CD4-positive, alpha-beta memory T cell (primary cell): ENCODE measurements at places on chromosomes 2 and 18. TPM values are rescaled to one million over a fixed set of nuclear protein-coding genes. Genes with fewer than 3 reads are reported as not detected.
A peak's percentile ranks its signal among the peaks of the same experiment; 100 is the strongest.

RFX8 gene
- 1.3 TPM for total RNA-seq

DNA sequence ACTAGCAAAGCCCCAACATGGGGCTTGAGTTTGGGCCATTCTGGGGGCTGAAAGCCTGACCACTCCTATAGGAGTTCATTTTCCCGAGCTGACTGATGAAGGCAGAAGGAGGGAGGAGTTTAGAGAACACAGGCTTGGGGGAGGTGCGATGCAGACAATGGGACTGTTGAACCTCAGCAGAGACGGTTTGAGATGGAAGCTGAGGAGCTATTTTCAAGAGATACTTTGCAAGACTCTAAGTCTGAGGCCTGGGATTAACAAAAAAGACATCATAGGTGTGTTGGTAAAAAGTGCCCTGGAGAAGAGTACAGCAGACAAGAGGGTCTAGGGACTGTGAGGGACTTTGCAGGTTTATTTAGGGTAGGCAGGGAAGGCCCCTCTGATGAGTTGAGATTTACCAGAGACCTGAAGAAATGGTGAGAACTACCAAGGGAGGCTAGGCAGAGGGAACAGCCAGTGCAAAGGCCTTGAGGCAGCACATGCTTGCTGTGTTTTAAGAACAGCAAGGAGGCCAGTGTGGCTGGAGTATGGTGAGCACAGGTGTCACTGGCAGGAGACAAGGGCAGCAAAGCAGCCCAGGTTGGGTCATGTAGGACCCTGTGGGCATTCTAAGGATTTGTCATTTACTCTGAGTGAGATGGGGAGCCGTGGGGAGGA, 31.6 kb downstream of the PCBP1 start:
- H3K27ac ChIP-seq, result no peak overlapping the region
- H3K27me3 ChIP-seq, result no peaks in the 10 kb centered on the region
- H3K36me3 ChIP-seq, result no peaks in the 10 kb centered on the region

DNA sequence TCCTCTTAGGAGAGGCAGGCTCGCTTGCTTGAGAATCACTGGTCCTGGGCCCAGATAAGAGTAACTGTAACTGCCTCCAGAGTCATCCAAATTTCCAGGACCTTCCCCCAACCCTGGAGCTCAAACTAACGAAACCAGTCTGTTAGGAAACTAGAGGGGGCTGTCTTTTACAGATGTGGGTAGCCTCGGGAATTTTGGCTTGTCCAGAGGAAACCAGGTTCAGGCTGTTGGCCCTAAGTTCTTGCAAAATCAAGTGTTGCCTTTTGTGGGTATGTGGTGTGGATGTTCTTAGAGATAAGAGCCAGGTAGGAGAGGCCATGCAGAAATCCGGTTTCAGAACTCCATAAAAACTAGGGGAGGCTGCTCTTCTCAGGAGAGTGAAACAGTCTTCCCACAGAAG, 125.0 kb upstream of the DLX2 start:
- no peaks in the 10 kb centered on the region for H3K36me3 ChIP-seq
- H3K27me3 ChIP-seq, result no peaks in the 10 kb centered on the region
- no peak overlapping the region for H3K4me3 ChIP-seq
- DNase-seq, result no peak
- H3K4me1 ChIP-seq, result peaks cover 51% of the 10 kb centered on the region

MAP2 gene
- 0.47 TPM for total RNA-seq

COL4A3 gene
- not detected for total RNA-seq

MYL12A gene
- 489 TPM for total RNA-seq

SERPINB12 gene
- total RNA-seq, result not detected

CROCC2 gene
- not detected for total RNA-seq

- no peaks in the 10 kb centered on the region for H3K4me1 ChIP-seq
- H3K27ac ChIP-seq, result no peak overlapping the region
- no peak for DNase-seq
- H3K4me3 ChIP-seq, result no peak overlapping the region
Observed at GRCh38 chr2:37489041-37489456, 144.6 kb downstream of the QPCT start.

DNA sequence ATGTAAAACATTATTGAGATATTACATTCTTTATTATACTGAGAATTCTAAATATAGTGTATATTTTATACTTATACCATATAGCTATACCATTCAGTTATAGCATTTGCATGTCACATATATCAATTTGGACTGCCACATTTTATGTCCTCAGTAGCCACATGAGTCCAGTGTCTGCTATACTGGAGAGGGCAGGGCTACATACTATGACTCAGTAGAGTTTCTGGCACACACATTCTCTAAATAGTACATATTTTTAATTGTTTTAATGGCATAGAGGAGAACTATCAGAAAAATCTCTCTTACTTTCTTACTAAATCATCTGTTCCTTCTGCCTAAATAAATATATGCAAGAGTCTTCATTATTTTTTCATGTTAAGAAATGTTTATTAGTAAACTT, 55.4 kb upstream of the COL5A2 start:
- no peak overlapping the region for H3K27ac ChIP-seq
- H3K4me3 ChIP-seq, result no peak overlapping the region
- H3K36me3 ChIP-seq, result no peaks in the 10 kb centered on the region
- no peaks in the 10 kb centered on the region for H3K4me1 ChIP-seq

- no peak overlapping the region for H3K27ac ChIP-seq
- H3K27me3 ChIP-seq, result no peaks in the 10 kb centered on the region
- H3K36me3 ChIP-seq, result no peaks in the 10 kb centered on the region
- no peaks in the 10 kb centered on the region for H3K4me1 ChIP-seq
Observed at GRCh38 chr2:11043245-11043644, 112.0 kb upstream of the SLC66A3 start.

GRCh38 chr2:39452396-39452795, 15.3 kb upstream of the MAP4K3 start:
- H3K4me1 ChIP-seq, result no peaks in the 10 kb centered on the region
- H3K27ac ChIP-seq, result no peak overlapping the region
- H3K36me3 ChIP-seq, result no peaks in the 10 kb centered on the region
- H3K4me3 ChIP-seq, result no peak overlapping the region
- H3K27me3 ChIP-seq, result no peaks in the 10 kb centered on the region

- no peak within 1 kb of the TSS for H3K4me3 ChIP-seq
- DNase-seq, result no peak
- H3K27me3 ChIP-seq, result no peaks in the 10 kb centered on the region
- H3K36me3 ChIP-seq, result no peaks in the 10 kb centered on the region
- H3K27ac ChIP-seq, result no peak within 1 kb of the TSS
- no peaks in the 10 kb centered on the region for H3K4me1 ChIP-seq
Observed at GRCh38 chr2:88127888-88128653, at the start of gene FABP1. Gene FABP1, minus strand, starts transcription at chr2:88128062. Its CDS starts 45 bp downstream, at chr2:88128017.

SSB gene
- 114 TPM for total RNA-seq

C2orf66 gene
- not detected for total RNA-seq

DNA sequence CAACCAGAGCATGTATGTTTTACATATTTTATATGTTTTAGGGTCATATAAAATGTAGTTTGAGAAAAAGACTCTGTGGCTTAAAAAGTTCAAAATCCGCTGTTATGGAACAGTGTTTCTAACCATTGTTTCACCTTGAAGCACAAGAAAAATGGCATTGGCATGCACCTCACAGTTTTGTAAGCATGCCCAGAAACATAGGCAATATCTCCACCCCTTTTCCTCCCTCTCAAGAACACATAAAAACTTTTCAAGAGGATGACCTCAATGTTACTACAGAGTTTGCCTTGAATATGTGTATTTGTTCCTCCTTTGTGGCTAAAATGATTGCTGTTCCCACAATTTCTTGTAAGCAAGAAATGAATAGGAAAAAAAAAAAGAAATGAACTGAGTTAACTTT, 29.3 kb upstream of the SLC40A1 start:
- no peaks in the 10 kb centered on the region for H3K36me3 ChIP-seq
- no peaks in the 10 kb centered on the region for H3K27me3 ChIP-seq
- DNase-seq, result no peak
- H3K4me1 ChIP-seq, result peaks cover 4% of the 10 kb centered on the region
- no peak overlapping the region for H3K27ac ChIP-seq

- DNase-seq, result peak; percentile 32
- no peak overlapping the region for H3K4me3 ChIP-seq
- peaks cover 78% of the 10 kb centered on the region for H3K4me1 ChIP-seq
Observed at GRCh38 chr2:197152451-197153228, 157.9 kb downstream of the ANKRD44 start.

GRCh38 chr2:236592821-236593220, 23.2 kb downstream of the ACKR3 start:
- no peaks in the 10 kb centered on the region for H3K36me3 ChIP-seq
- H3K4me3 ChIP-seq, result no peak overlapping the region

DNA sequence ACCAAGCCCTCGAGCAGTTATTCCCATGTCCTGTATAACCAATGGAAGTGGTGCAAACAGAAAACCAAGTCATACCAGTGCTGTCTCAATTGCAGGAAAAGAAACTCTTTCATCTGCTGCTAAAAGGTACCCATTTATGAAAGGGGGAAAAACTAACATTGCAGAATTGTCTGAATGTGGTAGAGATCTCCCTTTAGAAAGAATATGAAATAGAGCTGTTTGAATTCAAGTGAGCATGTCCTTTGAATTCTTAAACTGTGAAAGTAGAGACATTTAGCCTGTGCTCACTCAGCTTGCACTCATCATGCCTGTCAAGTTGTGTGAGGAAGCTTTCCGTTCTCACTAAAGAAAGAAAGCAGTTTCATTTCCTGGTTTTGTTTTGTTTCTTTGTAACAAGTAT, 87.4 kb downstream of the EML4 start:
- H3K27ac ChIP-seq, result no peak overlapping the region
- no peak for DNase-seq
- H3K4me1 ChIP-seq, result peaks cover 52% of the 10 kb centered on the region
- peaks cover 3% of the 10 kb centered on the region for H3K36me3 ChIP-seq

GRCh38 chr2:144411473-144411872, 108.4 kb downstream of the ZEB2 start:
- no peak overlapping the region for H3K4me3 ChIP-seq
- no peak overlapping the region for H3K27ac ChIP-seq
- H3K27me3 ChIP-seq, result no peaks in the 10 kb centered on the region
- DNase-seq, result no peak
- no peaks in the 10 kb centered on the region for H3K36me3 ChIP-seq
- no peaks in the 10 kb centered on the region for H3K4me1 ChIP-seq

DNA sequence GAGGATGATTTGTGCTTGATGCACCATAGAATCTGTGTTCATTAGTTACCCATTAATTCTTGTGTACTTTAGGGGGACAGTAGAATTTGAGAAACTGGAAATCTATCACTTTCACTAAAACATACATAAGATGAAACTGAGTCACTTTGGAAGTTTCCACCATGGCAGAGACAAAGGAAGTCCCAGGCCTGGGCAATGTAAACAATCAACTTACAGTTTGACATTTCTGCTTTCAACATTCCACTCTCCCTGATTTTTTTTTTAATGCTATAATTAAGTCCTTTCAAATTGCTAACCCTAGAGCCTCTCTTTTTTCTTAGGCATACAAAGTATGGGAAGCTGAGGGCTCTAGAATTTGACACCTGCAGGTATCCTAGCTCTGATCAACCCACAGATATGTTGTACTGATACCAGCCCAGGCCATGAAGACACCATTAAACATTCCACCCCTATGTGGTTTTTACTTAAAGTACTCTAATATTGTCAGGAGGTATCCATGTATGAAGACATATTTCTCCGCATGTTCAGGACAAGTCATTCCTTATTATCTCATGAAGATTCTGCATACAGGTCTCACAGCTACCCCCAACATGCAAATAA, 88.5 kb upstream of the GLS start:
- no peaks in the 10 kb centered on the region for H3K4me1 ChIP-seq
- H3K27me3 ChIP-seq, result no peaks in the 10 kb centered on the region
- no peak for DNase-seq
- no peaks in the 10 kb centered on the region for H3K36me3 ChIP-seq

DNA sequence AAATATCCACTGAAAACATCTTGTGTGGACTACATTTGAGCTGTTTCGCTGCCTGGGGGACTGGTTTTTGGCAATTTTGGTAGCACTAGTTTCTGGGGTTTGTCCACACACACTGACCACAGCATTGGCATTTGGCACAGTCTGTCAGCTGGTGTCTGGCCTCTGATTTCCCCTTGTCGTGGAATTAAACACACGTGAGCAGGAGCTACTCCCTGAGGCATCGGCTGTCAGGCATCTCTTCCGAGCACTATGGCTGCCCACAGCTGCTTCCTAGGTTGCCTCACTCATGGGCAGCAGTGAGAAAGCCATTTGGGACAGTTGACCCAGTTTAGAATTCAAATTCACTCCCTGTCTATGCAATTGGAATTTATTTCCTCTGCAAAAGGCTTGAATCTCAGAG, 46.8 kb upstream of the FZD5 start:
- H3K27ac ChIP-seq, result no peak overlapping the region
- DNase-seq, result no peak

METAP1D gene
- 7.3 TPM for total RNA-seq

GRCh38 chr2:188394931-188395472, 103.3 kb downstream of the GULP1 start:
- H3K36me3 ChIP-seq, result no peaks in the 10 kb centered on the region
- H3K27me3 ChIP-seq, result no peaks in the 10 kb centered on the region
- H3K27ac ChIP-seq, result no peak overlapping the region
- DNase-seq, result no peak

GRCh38 chr18:24959051-24959476, 392.9 kb downstream of the ZNF521 start:
- no peaks in the 10 kb centered on the region for H3K4me1 ChIP-seq
- H3K27ac ChIP-seq, result no peak overlapping the region
- no peak for DNase-seq
- H3K27me3 ChIP-seq, result no peaks in the 10 kb centered on the region

DNA sequence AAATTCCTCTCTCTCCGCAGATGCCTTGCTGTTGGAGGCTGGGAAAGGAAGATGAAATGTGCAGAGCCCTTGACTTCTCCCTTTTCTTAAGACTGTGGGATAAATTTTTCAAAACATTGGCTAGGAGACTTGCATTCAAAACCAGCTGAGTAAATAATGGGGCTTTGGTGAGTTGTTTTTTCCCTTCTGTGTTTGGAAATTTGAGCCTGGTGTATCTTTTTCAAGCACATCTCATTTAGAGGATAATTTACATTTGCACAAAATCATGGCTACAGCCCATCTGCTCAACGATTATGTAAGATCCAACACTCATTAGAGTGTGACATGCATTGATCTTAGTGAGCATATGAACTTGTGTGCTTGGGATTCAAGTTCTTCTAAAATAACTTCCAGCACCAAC, 112.1 kb upstream of the ATP8B1 start:
- no peaks in the 10 kb centered on the region for H3K27me3 ChIP-seq
- no peak overlapping the region for H3K4me3 ChIP-seq
- no peaks in the 10 kb centered on the region for H3K4me1 ChIP-seq

CCBE1 gene
- total RNA-seq, result not detected

IMPACT gene
- 14.5 TPM for total RNA-seq

TTL gene
- 23.3 TPM for total RNA-seq
